ENCODE measurements at places on chromosomes 12 and 14. TPM values are rescaled to one million over a fixed set of nuclear protein-coding genes. Genes with fewer than 3 reads are reported as not detected.

Gene RPGRIP1
- polyA plus RNA-seq: not detected

DNA sequence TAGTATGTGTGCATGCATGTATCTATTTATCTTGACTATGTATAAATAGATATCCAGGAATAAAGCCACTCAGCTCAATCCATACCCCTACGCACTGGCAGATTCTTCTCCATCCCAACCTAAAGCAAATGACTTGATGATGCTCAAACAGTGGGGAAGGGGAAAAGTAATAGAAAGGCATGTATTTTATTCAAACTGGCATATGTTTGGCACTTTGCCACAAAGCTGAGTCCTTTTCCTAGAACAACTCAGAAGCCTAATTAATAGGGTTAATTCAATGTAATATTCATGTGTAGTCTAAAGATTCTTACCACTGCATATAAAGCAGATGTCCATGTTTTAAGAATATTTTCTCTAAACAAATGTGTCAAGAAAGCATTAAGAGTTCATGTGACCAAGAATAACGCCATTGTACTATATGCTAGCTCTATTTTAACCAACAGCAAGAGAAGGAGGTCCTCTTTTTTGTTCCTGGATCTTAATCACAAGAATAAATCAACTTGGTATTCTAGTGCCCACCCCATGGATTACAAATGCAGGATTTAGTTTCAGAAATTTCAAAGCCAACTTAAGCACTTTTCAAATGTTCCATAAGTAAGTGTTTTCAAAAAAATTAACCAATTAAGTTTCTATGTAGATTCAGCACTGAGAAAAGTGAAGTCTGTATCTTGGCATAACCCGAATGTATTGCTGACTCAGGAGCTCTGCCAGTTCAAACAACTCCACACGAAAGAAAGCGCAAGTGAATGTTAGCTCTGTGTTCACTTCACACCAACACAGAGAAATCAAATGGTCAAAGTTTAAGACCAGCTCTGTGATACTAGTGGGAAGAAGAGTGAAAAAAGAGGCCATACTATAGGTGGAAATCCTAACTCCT is 233.6 kb downstream of the MED13L start:
- no peak for DNase-seq

DNA sequence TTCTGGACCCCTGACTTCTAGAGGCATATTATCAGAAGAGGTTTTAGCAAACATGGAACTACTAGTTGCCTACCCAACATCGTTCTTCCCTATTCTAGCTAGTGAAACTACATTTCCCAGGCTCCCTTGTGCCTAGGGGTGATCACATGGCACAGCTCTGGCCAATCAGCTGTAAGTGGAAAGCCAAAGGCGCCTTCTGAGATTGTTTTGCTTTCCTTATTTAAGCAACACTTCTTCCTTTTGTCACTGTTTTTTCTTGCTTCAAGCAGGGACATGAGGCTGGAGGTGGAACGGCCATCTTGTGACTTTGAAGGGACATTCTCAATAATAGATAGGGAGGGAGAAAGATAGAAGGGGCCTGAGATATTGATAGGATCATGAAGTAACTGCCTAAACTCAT is 136.7 kb downstream of the ZNF664 start:
- DNase-seq: no peak

GRCh38 chr14:64209444-64210131 is 84.6 kb downstream of the ESR2 start:
- DNase-seq: peak; percentile 51

DNA sequence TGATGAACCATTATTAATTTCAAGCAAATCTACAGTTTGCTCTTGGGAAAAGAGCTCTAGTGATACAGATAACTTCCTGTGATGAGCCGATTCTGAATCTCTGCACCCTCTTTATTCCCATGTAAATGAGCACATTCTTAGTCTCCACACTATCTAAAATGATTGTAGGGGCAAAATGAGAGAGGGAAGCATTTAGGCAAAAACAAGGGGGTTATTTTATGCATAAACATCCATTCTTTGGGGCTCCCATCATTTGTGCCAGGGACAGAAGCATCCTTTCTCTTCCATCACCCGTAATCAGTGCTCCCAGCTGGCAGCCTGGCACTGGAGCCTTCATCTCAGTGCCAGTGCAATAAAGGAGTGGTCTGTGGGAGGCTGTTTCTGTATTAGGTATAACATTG is 1.7 kb upstream of the GPD1 start:
- DNase-seq: no peak

GRCh38 chr14:38848243-38848935 is 254.6 kb downstream of the SEC23A start:
- no peak for DNase-seq

Gene GRIN2B
- 0.26 TPM for polyA plus RNA-seq

Gene TMEM30B
- 9.4 TPM for polyA plus RNA-seq

DNA sequence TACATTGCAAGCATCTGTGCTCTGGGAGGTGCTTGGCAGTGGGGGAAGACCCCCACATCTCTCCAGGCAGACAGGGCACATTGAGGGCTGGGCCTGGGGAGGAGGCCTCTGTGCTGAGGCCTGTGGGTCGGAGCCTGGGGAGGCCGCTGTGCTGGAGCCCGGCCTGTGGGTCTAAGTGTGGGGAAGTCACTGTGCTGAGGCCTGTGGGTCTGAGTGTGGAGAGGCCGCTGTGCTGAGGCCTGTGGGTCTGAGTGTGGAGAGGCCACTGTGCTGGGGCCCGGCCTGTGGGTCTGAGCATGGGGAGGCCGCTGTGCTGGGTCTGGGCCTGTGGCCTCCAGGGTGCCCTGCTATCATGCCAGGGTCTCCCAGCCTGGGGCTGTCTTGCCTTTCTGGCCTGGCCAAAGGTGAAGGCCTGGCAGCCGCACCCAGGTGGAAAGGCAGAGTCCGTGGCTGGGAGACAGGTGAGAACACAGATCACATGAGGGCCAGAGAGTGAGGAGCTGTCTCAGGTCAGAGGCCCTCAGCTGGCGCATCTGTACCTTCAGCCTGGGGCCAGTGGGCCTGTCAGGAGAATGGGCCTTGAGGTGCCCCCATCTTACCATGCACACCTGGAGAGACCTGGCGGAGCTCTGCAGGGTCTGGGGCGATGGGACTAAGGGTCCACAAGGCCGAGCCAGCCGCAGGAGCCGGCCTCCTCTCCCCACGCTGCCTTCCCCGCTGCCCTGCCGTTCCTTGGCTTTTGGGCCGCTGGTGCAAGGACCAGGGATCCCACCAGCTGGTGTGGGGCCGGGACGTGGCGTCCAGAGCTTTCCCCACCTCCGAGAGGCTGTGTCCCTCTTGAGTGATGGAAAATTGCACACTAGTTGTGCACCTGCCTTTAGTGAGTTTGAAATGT is 18.6 kb upstream of the CRIP2 start:
- DNase-seq: no peak

Gene SLC22A17
- 61.2 TPM for polyA plus RNA-seq

DNA sequence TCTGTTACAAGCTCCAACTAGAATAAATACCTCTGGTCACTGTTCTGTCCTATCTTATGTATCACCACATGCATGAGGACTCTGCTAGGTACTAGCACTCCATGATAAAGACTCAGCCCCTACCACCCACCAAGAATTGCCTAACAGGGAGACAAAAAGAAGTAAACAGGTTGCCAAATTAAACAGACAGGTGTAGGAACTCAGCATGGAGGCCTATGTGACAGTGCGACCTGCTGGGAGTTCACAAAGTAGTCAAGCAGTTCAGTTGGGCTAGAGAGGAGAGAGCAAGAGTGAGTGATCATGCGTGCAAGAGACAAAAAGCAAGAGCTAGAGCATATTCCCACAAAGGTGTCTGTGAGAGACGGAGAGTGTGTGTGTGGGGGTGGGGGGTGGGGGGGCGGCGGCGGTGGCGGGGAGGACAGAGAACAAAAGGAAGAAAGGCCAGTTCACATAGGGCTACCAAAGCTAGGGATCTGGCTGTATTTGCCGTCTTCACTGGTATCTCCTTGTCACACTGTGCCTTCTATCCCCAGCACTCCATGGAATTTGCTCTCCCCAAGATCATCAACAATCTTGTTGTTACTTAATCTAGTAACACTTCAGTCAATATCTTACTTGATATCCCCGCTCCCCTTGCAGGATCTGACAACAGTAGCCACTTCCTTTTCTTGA is 81.2 kb downstream of the SPPL3 start:
- DNase-seq: no peak

Gene KCNMB4
- 5.6 TPM for polyA plus RNA-seq

Gene RAB2B
- polyA plus RNA-seq: 12.2 TPM

Gene RILPL2
- 11.1 TPM for polyA plus RNA-seq

DNA sequence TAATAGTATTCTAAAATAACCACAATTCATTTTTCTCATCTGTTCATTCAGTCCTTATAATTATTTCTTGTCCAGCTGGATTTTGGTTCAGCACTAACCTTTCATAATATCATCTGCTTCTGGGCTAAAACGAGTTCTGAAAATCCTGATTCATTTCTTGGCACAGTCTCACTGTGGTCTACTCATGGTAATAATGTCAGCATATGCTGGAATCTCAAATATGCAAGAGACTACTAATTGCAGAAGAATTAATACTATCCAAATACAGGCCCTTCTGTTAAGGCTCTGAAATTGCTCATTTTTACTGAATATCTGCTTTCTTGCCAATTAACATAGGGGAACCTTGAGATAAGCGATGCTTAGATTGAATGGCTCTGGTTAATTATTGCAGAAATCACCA is 597.1 kb downstream of the RPL10L start:
- no peak for DNase-seq

DNA sequence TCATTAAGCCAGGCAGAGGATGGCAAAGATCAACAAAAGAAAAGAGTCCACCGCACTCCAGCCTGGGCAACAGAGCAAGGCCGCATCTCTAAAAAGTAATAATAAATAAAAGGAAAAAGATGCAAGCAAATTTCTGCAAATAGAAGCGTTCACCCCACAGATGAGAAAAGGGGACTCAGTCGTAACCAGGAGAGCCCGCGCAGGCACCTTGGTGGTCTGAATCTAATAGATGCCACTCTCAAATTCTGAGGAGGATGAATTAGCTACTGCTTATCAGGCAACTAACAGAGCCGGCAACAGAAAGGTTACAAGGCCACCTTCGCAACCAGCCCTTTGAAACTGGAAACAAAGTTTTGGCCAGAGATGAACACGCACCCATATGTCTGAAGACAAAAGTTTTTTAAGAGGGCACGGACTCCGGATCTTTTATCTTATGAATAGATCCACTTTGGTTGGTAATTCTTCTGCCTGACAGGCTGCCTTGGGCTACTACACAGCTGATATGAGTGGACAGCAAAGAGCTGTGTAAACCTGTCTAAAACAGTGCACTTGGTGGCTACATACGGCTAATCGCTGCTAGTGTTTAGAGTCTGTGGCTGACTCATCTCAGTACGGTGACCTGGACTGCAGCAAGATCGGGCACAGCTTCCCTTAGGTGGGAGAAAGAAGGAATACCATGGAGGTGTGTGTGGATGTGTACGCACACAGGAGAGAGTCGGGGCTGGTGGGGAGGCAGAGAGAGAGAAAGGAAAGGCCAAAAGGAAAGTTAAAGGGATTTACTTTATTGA is 32.9 kb upstream of the TTC7B start:
- no peak for DNase-seq

DNA sequence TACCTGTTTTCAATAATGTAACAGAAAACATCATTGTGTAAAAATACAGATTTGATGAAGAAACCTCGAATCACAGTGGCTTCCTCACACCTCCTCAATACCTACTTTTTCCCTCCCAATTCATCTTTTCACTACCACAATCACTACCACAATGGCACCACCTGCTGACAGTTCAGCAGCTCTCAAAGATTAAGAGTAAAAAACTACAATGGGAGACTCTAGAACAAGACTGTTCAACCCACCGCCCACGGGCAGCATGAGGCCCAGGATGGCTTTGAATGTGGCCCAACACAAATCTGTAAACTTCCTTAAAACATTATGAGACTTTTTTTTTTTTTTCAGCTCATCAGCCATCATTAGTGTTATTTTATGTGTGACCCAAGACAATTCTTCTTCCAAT is 15.2 kb downstream of the MED6 start:
- DNase-seq: no peak

DNA sequence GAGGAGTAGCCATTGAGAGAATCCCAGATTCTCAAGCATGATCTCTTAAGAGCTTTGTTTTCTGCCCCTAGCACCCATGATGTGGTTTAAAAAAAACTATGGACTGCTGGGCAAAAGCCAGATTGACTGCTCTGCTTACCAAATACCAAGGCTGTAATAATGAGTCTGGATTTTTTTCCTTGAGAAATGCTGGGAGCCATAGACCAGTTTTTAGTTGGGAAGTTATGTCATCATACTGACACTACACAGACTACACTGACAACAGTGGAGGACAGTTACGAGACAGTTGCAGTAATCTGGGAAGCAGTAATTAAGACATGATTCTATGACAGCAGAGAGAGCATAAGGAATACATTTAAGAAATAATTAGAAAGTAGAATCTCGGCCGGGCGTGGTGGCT is 35.8 kb downstream of the SPATA7 start:
- DNase-seq: no peak

Gene ITGB7
- 11.0 TPM for polyA plus RNA-seq

DNA sequence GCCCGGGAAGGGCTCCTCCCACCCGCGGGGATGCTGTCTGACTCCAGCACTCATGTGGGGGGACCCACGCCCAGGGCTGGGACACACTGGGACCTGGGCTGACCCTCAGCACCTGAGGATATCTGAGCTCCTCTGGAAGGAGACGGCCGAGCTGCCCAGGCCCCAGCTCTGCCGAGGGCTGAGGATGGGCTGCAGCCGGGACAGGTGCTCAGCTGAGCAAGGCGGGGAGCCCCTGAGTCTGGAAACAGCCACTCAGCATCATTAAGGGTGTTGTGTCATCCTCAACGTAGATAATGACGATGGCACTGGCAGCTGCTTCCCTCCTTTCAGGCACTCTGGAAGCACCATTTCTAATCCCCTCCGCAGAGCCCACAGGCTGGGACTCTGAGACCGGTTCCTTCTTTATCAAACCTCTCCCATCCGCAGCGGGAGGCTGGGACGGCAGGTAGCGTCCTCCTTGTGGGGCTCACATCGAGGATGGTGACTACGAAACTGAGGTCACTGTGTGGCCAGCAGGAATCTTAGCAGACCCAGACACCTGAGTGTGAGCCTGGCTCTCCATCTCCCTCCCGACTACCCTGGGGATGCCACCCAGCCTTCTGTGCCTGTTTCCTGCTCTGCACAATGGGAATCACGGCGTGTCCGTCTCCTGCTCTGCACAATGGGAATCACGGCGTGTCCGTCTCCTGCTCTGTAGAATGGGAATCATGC is 26.7 kb upstream of the SFSWAP start:
- DNase-seq: peak; percentile 54

Gene FMNL3
- polyA plus RNA-seq: 6.3 TPM

Gene REC8
- 51.4 TPM for polyA plus RNA-seq

Gene PNN
- 27.2 TPM for polyA plus RNA-seq

Gene KRT71
- not detected for polyA plus RNA-seq

DNA sequence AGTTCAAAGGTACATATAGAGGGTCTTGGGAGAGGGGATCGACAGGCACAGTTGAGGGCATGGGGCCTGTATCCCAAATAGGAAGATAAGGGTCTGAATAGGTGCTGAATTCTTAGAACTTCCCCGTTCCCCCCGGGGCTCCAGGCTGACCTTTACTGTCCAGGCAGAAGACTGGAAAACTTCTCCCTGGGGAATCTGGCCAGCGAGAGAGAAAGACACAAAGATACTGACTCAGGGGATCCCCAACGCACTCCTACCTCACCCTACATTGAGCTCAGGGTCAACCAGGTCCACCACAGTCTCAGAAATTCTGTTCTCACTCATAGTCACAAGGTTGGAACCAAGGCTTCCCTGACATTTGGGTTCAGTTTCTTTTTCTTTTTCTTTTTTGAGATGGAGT is 46.2 kb downstream of the ACACB start:
- DNase-seq: no peak

Gene PPP1R3E
- 22.8 TPM for polyA plus RNA-seq

GRCh38 chr12:110079477-110080400 is 31.4 kb upstream of the C12orf76 start:
- no peak for DNase-seq

Data from kidney (tissue), 22 donors.